ENCODE measurements at places on chromosomes 5 and 9.

GRCh38 chr5:141902015-141902814, 21.5 kb upstream of the DELE1 start:
- no peak for DNase-seq

DNA sequence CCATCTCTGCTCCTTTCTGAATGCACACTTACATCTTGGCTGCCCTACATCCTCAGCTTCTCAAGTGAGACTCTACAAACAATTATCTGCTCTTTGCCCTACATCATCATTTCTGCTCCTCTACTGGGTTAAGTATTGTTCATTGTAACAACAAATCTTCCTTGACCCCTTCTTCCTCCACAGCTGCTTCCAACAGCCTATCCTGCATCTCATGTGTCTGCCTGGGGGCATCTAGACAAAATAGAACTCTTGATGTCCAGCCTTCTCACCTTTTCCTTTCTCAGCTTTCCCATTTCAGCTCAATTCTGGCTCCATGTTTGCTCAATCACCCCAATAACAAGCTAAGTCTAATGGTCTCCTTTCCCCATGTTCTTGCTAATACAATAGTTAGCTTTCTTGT, 509.8 kb downstream of the DIRAS2 start:
- DNase-seq: no peak

- no peak for DNase-seq
These were observed 114.7 kb upstream of the GDNF start for GRCh38 chr5:37954561-37954960.

DNA sequence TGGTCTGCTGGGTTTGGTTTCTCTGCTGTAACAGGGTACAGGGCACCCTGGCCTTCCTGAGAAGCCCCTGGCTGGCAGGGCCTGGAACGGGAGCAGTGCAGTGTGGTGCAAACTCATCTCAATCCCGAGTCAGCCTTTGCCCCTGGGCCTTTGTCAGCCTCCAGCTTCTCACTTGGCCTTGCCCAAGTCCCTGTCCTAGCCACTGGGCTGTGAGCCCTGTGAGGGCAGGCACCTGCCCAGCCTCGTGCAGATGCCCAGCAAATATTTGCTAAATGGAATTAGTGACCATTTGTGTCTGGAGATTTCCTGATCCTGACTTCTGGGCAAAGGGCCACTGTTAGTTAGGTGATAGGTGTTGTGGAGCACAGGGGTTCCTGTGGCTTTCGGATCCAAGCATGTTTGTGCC, 13.0 kb downstream of the RGS3 start:
- DNase-seq: no peak

GRCh38 chr5:74179179-74179578, 461.3 kb downstream of the ENC1 start:
- no peak for DNase-seq

- DNase-seq: no peak
These were observed 17.6 kb downstream of the TSPAN17 start for GRCh38 chr5:176664886-176665285.

DNA sequence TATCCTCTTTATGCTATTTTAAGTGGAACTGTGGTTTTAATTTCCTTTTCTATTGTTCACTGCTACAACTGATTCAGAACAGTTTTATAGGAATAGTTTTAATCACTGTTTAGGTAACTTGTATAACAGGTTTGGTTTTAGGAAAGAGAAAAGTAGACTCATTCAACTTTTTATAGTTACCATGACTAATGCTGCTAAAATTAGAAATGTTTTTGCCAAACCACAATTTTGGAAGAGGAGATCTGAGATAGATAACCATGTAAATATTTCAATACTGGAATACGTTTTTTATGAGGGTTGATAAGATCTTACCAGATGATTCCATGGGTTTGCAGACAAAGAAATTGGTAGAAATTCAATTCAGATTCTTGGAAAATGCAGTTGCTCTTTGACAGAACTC, 404.6 kb upstream of the ARRDC3 start:
- no peak for DNase-seq

DNA sequence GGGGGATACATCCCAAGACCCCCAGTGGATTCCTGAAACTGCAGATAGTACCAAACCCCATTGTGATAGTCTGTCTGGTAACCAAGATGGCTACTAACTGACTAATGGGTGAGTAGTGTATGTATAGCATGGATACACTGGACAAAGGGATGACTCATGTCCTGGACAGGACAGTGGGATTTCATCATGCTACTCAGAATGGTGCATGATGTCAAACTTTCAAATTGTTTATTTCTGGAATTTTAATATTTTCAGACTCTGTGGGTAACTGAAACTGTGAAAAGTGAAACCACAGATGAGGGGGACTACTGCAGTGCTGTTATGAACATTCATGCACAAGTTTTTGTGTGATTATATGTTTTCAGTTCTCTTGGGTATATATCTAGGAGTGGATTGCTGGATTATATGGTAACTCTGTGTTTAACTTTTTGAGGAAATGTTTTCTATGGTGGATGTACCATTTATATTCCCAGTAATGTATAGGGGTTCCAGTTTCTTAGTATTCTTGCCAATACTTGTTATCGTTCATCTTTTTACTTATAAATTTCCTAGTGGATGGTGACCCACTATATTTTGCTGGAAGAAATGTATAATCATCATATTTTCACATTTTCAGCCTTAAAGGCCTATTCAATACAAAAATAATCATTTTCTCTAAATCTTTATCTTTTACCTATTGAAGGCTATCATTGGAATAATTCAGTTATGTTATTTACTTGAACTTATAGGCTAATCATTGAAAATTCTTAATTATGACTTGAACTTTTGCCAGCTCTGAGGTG, 140.9 kb downstream of the NR3C1 start:
- no peak for DNase-seq

DNA sequence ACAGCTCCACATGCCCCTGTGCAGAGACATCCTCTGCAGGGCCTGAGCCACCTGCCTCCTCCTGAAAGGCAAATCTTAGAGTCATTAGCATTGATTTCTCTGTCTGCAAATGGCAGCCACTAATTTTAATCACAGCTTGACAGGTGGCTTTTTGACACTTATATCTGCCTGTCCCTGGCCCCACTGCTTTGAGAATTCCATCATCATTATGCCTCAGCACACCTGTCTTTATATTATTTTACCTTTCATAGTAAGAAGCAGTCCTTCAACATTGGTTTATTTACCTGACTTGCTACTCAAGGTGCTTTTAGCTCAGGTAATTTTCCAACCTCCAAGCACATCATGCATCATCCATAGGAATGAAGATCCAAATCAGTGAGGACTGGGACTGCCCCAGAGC, 451.3 kb downstream of the MTRR start:
- no peak for DNase-seq

DNA sequence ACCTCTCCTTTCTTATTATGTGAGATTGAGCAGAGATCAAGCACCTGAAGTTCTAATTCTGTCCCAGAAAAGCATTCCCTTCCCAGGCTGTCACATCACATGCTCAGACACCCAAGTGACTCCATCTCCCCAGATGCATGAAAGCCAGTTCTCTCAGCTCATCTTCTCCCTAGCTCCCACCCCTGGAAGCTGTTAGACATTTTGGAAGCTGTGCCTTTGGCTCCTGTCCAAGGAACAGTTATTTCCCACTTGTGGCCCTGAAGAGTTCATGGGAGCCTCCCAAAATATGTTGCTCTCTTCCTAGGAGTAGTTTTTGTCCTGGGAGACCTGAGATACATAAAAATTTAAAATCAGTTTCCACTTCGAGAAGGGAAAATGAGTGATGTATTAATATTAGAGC, 161.4 kb upstream of the GAS1 start:
- DNase-seq: no peak

DNA sequence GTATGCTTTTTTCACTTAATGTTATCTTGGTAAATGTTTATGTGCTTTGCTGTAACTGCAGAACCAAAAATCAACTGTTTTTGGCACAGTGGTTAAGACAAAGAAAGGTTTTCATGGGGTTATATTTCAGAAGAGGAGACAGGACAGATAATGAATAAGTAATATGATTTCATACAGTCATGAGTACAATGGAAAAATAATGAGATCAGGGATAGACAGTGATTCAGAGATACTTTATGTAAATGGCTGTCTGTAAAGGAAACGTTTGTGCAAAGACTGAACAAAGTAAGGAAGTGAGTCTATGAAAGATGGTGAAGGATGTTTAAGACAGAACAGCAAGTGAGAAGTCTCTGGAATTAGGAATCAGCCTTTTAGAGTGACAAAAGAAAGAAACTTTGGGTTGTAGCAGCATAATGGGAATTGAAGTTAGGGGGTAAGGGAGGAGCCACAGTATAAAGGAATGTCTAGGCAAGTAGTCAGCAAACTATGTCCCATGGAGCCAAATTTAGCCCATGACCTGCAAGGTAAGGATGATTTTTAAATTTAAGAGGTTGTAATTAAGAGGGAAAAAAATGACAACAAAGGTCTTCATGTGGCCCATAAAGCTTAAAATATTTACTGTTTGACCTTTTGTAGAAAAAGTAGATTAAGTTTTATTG, 55.0 kb downstream of the TNPO1 start:
- no peak for DNase-seq

GRCh38 chr5:68320413-68320986, 104.9 kb downstream of the PIK3R1 start:
- no peak for DNase-seq

- DNase-seq: no peak
These were observed 2.1 kb upstream of the ALDH7A1 start for GRCh38 chr5:126597156-126597555.

DNA sequence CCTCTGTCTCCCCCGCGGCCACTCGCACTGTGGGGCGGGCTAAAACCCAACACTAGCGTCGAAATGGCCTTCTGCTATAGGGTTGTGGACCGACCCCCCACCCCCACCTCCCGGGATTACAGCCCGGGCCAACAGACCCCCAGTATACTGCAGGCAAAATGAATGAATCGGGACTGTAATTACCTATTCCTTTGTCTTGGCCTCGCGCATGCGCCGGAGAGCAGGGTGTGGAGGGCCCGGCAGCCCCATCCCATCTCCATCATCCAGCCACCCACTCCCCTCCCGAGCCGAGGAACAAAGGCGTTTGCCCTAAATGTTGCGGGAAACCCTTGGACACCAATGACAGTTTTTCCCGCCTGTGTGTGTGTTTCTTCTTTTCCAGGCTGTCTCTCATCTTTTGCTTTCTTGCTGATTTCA, 1.6 kb downstream of the BASP1 start:
- DNase-seq: no peak

DNA sequence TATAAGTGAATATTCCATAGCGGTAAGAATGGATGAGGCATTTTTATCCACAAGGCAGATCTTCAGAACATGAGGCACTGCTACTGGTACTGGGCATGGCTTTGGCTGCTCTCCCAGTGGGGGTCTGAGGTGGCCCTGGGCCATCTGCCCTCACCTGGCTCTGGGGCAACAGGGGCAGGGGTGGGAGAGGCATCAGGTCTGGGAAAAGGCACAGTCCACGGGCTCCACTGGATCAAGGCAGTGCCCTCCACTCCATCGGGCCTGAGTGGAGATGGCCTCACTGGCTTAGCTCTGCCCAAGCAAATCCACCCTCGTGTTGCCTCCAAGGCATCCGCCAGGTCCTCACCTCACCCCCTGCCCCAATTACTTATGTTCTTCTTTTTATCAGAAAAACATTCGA, 10.9 kb upstream of the NKD2 start:
- DNase-seq: no peak

DNA sequence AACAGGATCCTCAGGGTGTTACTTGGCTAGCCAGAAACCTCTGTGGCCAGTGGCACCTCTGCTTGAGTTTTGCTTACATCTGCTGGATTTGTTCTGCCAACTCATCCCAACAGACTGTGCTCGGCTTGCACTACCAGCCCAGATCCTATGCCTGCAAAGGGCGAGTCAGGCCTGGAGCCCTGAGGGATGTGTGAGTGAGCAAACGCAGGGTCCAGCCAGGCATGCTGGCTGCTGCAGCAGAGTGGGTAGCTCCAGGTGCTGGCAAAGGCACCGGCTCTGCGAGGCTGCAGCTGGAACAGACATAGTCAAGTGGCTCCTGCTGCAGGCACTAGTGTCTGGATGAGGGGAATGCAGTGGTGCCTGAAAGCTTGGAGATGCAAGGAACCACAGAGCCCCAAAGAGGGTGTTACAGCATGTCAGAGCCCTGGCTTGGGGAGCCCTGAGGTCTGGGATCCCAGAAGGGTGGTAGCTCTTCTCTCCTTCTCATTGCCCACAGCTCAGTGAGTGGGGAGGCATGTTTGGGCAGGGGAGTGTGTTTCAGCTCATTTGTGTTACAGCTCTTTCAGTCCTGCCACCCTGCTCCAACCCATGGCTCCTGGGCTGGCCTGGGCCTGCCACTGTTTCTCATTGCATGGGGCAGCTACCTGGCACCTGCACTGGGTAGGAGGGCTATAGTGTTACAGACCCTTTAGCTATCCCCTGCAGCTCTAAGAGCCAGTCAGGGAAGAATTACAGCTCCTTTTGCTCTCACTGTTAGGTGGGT, 332.6 kb downstream of the TAF11L14 start:
- no peak for DNase-seq

DNA sequence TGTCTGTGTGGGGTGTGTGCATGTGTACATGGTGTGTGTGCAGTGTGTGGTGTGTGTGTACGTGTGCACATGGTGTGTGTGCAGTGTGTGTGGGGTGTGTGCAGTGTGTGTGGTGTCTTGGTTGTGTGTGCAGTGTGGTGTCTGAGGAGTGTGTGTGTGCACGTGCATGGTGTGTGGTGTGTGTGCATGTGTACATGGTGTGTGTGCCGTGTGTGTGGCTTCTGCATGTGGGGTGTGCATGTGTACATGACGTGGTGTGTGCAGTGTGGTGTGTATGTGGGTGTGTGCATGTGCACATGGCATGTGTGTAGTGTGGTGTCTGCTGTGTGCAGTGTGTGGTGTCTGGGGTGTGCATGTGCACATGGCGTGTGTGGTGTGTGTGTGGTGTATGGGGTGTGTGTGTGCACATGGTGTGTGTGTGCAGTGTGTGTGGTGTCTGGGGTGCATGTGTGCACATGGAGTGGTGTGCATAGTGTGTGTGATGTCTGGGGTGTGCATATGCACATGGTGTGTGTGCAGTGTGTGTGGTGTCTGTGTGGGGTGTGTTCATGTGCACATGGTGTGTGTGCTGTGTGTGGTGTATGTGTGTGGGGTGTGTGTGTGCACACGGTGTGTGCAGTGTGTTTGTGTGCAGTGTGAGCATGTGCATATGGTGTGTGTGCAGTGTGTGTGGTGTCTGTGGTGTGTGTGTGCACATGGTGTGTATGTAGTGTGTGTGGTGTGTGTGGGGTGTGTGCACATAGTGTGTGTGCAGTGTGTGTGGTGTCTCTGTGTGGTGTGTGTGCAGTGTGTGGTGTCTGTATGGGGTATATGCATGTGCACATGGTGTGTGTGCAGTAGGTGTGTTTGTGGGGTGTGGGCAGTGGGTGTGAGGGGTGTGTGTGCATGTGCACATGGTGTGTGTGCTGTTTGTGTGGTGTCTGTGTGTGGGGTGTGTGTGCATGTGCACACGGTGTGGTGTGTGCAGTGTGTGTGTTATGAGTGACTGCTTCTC, 40.6 kb upstream of the ZNG1F start:
- no peak for DNase-seq

- no peak for DNase-seq
These were observed 1.2 kb upstream of the SQSTM1 start for GRCh38 chr5:179819296-179820126.

DNA sequence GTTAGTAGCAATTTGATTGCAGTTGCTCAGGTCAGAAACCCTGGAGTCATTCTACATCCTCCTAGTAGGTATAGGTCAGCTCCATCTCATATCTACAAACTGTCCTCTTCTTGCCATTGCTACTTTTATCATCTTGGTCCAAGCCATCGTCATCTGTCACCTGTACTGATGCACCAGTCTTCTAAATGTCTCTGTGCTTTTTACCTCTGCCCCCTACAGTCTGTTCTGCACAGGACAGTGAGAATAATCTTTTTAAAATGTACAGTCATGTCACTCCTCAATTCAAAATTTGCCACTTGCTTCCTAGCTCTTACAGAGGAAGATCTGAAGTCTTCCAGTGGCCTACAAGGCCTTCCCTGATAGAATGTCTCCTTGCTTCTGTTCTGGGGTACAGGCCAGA, 6.8 kb downstream of the NNT start:
- DNase-seq: no peak
